HAP-1 (cell line): ENCODE measurements at places on chromosomes 3 and 15.
A peak's percentile ranks its signal among the peaks of the same experiment; 100 is the strongest.

GRCh38 chr3:26668696-26669095 lies 46.1 kb downstream of the LRRC3B start:
- DNase-seq = no peak

DNA sequence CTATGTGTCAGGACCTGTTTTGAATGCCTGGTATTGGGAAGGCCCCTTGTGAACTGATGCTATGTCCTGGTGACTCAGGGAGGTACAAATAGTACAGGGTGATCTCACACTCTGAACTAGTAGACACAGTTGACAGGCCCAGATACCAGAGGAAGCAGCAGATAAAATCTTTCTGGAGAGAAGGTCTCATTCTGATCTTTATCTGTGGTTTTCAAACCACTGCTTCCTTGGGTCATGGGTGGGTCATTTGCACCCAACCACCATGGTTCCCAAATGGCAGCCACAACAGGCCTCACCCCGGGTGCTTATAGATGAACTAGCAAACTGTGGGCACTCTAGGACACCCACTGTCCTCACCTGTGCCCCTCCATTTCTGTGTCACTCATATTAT lies 43.4 kb downstream of the PXYLP1 start:
- no peak for DNase-seq

GRCh38 chr15:67009576-67010569 lies 55.5 kb upstream of the SMAD3 start:
- DNase-seq = no peak

DNA sequence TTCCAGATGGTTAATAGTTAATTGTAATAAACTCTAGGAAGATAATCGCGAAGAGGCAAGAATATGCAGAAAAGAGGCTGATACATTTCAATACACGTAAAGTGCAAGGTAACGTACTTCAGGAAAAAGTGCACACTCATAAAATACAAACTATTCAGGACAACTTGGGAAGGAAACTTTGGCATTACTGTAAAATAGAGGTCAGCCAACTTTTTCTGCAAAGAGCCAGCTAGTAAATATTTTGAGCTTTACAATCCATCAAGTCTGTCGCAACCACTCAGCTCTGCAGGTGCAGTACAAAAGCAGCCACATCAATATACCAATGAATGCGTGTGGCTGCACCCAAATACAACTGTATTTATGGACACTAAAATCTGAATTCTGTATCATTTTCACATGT lies 51.6 kb upstream of the THUMPD3 start:
- no peak for DNase-seq

GRCh38 chr3:117282566-117282965 lies 573.0 kb downstream of the TUSC7 start:
- DNase-seq = no peak

DNA sequence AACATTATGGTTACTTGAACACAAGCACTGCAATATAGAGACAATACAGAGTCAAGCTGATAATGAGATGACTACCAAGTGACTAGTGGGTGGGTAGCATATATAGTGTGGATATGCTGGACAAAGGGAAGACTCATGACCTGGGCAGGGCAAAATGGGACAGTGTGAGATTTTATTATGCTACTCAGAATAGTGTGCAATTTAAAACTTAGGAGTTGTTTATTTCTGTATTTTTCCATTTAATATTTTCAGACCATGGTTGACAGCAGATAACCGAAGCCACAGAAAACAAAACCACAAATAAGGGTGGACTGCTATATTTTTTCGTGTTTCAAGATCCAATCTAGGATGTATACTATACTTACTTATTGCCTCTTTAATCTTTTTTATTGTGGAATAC lies 19.6 kb downstream of the GALK2 start:
- DNase-seq = no peak

GRCh38 chr15:93417156-93417555 lies 328.1 kb upstream of the RGMA start:
- no peak for DNase-seq

- no peak for DNase-seq
Observed at GRCh38 chr15:60184579-60184978, 180.5 kb downstream of the FOXB1 start.

DNA sequence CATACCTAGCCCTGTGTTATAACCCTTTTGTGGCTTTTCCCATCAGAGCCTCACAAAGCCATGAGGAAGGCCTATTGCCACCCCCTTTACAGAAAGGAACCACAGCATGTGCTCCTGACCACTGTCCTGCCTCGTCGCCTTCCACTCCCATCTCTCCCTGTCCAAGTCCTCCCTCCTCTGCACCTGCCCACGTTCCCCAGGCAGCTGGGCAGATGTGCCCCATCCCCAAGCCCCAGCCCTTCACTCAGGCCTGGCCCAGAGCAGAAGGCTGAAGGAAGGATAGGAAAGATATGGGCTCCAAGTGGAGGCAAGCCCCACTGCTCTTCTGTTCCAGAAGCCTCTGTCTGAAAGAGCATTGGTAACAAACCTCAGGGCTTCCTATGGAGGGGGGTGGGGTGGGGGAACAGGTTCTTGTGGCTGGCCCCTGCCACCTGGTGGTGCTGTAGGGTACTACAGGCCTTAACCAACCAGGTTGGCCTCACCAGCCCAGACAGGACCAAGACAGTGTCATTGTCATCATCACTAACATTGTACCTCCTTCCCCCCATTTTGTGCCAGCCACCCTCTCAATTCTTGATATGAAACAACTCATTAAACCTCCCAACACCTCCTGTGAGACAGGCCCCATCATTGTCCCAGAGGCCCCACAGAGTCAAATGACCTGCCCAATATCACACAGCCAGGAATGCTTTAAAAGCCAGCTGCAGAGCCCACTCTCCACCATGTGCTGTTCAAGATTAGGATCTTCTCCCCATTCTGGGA lies 10.0 kb downstream of the POC1A start:
- peak; percentile 89 for DNase-seq

DNA sequence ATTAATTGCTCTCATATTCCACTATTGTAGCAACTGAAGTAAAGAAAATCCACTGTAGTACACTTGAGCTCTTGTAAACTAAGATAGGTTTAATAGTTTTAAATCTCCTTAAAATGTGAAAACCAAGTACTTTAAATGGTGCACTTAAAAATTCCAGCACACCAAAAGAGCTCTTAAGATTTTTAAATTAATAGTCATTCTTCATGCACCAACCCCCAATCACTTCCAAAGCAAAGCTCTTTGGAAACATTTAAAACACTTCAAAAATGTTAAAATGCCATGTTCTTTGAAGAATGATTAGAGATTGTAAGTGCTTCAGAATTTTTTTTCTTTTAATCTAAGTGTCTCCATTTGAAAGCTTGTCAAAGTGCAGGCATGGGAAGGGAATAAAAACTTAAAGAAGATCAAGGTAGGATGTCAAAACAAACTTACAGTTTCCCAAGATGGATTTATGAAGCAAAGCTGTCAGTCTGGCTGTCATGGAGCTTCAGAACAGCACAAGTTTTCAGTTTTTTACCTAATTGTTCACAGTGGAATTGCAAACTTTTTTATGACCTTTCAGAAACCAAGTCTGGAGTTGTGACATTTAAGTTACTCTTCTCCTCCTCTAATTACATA lies 84.3 kb downstream of the ARPP21 start:
- DNase-seq = no peak

- no peak for DNase-seq
Observed at GRCh38 chr15:59406446-59406845, 31.5 kb upstream of the FAM81A start.

DNA sequence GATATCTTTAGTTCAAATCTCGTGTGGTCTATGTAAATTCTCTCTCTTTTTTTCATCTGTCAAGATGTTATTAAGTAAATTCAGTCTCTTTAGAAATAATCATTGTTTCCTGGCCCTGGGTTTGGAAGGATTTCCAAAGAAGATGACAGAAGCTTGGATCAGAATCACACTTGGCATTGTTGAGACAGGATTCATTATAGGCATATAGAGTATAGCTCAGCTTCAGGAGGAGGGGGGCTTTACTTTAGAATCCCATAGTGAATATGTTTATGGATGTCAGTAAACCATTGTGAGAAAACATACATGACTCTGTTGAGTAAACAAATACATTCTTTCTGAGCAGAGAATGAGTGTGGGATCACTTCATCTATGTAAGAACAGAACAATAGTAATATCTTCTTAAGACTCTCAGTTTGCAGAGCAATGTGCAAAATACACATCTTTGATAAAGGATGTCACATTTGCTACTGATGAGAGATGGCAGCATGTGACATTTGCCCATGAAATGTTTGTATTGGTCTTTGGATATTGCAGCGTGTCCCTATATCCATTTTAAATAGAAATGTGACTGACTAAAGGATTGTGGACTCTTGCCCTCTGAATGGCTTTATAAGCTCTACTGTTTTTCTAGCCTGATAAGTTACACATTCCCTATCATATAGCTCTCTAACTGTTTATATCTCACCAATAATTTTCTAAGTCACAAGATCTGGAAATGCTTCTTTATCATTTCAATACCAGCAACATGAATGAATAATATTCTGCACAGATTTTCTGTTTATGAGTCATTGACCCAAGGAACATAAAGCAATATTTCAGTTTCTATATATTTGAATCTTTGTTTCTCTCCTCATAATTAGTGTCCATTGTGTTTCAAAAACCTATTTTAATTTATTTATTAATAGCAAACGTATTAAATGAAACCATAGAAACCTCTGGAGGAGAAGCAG lies 95.6 kb upstream of the THRB start:
- DNase-seq = no peak

- peak; percentile 72 for DNase-seq
Observed at GRCh38 chr3:145798696-145799537, 362.1 kb downstream of the PLOD2 start.
